ENCODE measurements at places on chromosomes 16 and 17.

GRCh38 chr17:1635675-1636465 lies 7.2 kb upstream of the SLC43A2 start:
- DNase-seq = no peak

- DNase-seq = no peak
Measured at GRCh38 chr17:51647826-51648225, 387.5 kb downstream of the UTP18 start.

DNA sequence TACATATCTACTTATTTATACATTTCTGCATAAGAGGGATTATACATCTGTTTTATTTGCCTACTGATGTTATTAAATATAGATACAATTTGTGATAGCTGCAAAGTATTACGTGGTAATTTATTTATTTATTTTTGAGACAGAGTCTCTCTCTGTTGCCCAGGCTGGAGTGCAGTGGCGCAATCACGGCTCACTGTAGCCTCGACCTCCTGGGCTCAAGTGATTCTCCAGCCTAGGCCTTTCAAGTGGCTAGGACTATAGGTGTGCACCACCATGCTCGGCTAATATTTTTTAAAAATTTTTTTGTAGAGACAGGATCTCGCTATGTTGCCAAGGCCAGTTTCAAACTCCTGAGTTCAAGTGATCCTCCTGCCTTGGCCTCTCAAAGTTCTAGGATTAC lies 35.5 kb downstream of the NFAT5 start:
- DNase-seq = no peak

GRCh38 chr17:73598212-73598611 lies 46.0 kb downstream of the SDK2 start:
- DNase-seq = no peak

DNA sequence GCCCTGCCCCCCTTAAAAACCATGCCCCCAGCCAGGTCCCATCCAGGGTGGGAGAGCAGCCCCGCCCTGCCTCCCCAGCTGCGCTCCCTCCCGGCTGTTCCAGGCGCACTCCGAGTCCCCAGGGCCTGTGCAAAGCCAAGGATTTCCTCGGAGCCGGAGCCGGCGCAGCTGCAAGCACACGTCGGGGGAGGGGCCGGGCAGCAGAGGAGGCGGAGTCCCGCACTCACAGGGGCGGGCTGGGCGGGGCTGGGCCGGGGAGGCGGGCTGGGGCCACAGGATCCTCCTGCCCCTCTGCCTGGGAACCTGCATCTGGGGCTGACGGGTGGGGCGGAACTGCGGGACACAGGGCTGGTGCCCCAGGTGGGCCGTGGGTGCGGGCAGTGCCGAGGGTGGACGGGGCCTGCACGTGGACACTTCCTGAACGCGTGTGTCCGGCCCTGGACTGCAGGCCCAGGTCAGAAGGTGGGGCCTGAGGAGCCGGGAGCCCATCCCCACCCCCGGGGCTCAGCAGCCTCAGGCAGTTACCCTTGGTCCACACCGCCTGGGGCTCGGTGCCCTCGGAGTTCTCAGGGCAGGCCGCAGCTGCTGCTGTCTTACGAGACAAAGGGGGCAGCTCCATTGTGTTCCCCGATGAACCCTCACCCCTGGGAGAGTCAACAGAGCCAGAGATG lies 24.0 kb upstream of the SSTR5 start:
- DNase-seq = no peak

Data from non-pigmented ciliary epithelial cell (primary cell).